ENCODE measurements at places on chromosomes 4 and X.

DNA sequence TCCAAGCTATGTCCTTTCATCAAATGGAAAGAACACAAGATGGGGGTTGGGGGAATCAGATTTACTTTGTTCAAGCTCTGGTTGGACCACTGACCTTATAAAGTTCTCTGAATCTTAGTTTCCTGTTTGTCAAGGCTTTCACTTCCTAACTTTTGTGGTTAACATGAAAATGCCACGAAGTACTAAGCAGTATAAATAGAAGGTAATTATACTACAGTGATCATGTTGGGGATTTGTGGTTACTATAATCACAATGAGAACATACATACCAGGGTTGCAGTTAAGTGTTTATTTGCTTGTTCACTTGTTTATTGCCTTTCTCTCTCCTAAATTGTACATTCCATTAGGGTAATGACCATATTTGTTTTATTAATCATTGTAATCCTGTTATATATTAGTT lies 53.2 kb downstream of the SPRY1 start:
- DNase-seq = peak; percentile 54

DNA sequence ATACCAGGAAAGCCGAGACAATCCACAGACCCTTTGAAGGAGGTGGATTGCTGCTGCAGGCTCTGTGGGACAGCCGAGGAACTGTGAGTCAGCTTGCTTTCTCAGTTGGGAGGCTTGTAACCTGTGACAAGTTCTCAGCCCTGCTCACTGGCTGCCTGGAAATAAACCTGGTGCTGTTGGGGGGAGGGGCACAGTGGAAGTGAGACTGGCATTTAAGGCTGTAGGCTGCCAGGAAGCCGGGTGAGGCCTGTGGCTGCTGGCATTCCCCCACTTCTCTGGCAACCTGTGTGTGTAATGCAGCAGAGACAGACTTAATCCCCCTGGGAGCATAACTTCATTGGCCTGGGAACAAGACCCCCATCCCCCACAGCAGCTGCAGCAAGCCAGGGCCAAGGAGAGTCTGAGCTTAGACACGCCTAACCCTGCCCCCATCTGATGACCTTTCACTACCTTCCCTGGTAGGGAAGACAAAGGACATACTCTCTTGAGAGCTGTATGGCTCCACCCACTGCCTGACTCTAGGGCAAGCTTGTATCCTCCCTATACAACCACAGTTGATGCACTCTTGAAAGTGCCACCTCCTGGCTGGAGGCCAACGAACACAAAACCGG lies 64.1 kb downstream of the ALPK1 start:
- DNase-seq = peak; percentile 13

- no peak for DNase-seq
These were observed 15.6 kb downstream of the PPP2R3B start for GRCh38 chrX:370963-371745.

DNA sequence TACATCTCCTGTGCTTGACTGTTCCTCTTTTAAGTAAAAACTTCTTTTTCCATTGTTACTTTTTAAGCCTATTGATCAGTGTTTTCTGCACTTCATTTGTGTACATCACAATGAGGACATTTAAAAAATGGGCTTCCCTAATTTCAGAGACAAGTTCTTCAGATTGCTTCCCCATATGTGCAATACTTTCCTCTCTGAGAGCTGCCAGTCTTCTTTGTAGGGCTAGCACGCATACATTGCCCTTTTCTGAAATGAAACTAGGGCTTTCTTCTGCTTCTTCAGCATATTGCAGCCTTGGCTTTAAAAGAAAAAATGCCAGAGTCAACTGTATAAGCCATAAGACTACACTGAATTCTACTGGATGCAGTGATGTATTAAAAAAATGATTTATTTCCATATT lies 37.8 kb downstream of the FAT4 start:
- DNase-seq = no peak

DNA sequence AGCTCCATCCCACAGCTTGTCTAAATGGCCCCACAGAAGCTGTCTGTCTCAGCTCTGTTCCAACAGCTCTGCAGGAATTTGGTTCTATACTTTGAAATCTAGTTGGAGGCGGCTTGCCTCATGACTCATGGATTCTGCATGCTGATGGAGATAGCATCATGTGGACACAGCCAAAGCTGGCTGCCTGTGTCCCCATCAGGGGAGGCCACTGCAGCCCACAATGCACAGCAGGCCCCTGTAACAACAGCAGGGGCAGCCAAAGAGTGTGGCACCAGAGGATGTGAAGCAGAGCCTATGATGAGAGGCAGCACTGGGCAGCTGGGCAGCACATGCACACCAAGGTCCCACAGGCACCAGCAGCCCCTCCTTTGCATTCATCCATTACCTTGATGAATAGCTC lies 67.2 kb downstream of the DCAF12L1 start:
- no peak for DNase-seq

- no peak for DNase-seq
These were observed 20.4 kb downstream of the FAM184B start for GRCh38 chr4:17761062-17761461.

DNA sequence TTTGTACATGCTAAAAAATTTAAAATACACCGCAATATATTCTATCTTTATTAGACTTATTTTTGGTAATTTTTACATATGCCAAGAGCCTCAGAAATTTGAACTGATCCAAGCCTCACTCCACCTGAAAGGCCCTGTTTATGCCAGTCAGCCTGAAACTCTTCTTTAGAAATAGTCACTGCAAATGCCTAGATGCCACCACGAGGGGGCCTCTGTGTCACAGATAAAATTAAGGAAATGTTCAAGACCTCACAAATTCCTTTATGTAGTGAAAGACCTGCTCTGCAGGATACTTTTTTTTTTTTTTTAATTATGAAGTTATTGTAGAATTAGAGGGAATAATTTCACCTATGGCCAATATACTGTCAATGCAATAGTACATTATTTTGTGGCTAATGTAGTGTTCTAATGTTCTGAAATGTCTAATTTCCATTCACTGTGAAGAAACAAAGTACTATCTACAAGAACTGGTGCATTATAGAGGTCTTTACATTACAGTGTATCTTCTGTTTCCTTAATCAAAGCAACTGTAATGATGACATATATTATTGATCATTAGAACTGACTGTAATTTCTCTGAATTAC lies 69.8 kb downstream of the DTHD1 start:
- DNase-seq = no peak

DNA sequence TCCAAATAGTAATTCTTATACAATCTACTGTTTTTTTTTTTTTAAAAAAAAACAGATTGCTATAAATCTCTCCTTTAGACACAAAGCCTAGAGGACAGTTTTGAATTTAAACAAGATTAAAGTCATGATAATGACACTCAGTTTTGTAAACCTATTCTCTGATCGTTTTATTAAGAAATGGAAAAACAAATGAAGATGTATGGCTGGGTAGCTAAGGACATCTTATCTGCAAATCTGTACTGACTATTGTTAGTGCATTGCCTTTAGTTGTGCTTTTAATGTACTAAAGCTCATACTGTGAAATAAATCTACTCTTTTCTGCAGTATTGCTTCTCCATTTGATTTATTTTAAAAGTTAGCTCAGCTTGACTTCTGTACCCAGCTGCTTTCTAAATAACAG lies 155.0 kb downstream of the UNC5C start:
- no peak for DNase-seq

DNA sequence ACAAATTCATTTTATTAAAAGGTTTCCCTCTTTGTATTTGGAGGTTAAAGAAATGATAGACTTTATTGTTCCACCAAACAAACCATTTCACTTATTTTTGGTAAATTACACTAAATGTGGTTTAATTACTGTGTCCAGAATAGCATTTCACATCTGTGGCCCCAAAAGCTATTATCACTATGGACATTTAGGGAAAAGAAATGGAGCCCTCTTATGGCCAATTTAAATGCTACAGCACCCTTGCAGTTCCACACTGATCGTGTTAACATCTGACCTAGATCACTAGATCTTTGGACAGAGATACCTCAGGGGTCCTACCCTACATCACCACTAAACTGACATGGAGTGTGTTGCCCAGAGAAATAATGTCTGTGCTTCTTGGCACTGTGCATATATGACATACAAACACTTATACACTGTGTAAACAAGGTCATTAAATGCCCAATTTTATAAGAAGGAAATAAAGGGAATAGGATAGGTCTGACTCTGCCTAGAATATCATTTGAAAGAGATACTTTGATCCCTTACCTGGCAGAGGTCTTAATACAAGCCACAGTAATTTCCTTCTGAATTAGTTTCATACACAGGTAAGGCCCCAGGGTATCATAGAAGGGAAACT lies 163.9 kb downstream of the KDR start:
- DNase-seq = peak; percentile 57

DNA sequence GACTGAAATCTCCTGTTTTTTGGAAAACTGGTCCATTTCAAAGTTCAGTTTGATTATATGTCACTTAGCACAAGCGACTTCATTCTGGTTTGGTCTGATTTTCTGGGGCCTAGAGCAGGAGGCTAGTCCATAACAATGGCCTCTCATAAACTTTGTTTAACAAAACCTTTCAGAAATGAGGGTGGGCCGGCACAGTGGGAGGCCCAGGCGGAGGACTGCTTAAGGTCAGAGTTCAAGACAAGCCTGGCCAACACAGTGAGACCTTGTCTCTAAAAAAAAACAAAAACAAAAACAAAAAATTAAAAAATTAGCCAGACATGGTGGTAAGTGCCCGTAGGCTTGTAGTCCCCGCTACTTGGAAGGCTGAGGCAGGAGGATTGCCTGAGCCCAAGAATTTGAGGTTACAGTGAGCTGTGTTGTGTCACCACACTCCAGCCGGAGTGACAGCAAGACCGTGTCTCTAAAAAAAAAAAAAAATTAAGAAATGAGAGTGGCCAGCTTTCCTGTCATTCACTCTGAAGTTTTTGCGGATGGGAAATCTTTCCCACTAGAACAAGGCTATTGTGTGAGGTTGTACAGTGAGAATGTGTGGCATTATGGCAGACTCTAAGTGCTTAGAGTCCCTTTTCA lies 1.2 kb upstream of the PLAC8 start:
- no peak for DNase-seq

DNA sequence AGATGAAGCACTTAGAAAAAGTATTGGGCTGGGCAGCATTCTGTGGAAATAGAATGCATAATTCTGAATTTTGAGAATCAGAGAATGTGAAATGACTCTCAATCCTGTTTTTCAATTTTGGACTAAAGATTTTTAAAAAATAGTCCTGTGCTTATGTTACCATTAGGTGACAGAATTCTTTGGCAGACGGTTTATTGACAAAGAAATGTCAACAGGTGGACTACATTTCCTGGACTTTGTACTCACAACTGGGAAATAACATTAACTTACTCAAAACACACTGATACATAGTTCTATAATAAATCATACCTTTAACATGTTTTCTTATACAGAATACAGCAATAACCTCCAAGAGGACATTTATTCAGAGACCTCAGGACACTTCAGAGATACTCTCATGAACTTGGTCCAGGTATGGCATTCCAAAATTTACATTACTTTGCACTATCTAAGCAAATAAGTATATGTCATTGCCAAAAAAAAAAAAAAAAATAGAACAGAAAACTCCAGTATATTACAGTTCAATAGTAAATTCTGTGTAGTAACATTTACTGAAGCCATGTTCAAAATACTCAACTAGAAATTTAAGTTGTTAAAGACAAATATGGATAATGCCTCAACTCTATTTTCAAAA lies 72.7 kb downstream of the ANXA10 start:
- DNase-seq = no peak

- DNase-seq = no peak
These were observed 52.7 kb downstream of the COX7B2 start for GRCh38 chr4:46856333-46856732.

GRCh38 chr4:183398298-183399125 lies 45.9 kb upstream of the CDKN2AIP start:
- peak; percentile 77 for DNase-seq

- DNase-seq = no peak
These were observed 68.9 kb upstream of the PPARGC1A start for GRCh38 chr4:23958749-23959148.

DNA sequence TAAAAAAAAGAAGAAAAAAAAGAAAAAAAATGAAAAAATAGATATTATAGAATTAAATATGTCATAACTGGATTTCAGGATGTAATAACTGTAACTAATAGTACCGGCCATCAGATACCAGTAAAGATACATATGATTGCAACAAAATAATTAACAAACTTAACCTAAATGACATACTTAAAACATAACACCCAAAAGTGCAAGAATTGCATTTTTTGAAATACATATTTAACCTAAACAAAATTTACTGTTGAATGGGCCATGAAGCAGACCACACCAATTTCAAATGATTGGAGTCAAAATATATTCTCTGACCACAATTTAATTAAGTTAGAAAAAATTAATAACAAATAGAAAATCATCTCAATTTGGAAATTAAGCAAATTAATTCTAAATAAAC lies 33.1 kb downstream of the GABRA3 start:
- no peak for DNase-seq

DNA sequence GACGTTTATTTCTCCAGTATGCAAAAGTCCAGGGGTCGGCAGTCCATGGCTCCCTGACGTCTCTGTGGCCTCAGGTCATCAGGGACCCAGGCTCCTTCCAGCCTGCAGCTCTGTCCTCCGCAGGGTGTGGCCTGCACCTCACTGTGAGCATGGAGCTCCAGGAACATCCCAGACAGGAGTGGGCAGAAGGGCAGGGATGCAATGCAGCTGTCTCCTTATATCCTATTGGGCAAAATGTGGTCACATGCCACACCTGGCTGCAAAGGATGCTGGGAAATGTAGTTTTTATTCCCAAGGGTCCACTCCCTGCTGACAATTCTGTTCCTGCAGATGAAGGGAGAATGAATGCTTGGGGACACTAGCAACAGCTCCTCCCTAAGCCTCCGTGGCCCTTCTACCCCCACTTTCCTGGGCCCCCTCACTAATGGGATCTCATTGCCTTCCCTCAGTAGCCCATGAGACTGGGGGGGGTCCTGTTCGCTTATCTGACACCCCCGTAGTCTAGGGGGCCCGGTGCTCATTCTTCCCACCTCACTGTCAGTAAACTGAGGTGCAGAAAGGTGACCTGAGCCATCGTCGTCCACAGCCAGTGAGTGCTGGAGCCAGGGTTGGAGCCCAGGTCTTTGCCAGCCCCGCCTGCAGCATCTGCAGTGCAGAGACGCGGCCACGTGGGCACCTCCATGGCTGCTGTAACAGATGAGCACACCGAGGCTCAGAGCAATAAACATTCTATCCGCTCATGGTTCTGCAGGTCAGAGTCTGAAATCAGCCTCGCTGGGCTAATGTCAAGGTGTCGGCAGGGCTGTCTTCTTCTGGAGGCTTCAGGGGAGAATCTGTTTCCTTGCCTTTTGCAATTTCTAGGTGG lies 5.9 kb upstream of the GRPEL1 start:
- DNase-seq = peak; percentile 62

DNA sequence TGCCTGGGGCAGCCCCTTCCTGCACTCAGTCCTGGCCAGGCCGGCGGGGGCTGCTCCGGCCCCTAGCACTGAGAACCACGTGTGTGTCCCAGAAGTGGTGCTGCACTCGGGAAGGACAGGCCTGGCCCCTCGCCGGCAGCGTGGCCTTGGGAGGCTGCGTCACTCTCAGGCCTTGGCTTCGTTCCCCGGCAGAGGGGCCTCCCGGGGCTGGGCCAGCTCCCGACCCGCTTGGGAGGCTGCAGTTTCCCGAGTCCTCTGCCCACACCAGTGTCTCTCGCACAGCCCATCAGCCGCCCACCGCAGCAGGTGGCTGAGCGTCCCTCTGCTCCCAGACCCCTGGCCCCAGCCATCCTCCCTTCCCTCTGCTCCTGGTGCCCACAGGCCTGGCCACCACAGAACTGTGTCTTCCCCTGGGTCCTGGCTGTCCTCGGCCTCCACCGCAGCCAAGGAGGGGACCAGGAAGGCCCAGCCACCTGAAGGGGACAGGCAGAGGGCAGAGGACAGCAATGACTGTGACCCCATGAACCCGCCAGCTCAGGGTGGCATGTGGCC lies 10.9 kb upstream of the CPLX1 start:
- DNase-seq = no peak

- DNase-seq = peak; percentile 10
These were observed 85.9 kb upstream of the GPR34 start for GRCh38 chrX:41602816-41603345.

Measured in EL (cell line).